ENCODE measurements at places on chromosomes 12 and 14.

DNA sequence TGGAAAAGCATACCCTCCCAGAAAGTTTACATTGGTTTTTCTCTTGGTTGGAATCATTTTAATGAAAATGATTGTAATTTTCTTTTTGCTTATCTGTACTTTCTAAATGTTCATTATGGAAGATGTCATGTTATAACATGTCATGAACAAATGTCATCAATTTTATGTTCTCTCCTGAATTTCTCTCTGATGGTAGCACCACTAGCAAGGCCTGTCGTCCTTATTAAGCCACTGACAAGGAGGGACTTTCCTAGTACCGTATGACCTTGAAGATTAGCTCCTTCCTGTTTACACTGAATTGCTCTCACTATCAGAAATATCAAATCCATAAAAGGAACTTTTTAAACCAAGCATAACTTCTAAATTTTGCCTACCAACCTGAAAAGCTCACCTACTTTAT, 99.0 kb downstream of the ESR2 start:
- ATAC-seq = peak; percentile 67

DNA sequence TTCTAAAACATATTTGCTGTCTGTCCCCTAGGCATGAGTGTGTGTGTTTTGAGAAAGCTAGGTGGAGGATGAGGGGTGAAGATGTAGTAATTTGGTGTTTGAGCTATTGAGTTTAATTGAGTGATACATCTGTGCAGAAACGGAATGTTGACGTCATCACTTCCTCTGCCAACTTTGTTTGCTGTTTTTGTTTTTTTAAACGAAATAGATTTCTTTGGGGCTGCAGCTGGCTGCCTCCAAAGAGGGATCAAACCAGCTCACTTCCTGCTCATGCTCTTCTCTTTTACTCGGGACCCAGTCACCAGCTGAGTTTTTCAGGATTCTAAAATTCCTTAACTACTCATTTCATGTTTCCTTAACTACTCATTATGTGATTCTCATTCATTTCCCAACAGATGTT, 19.5 kb upstream of the CRACR2A start:
- no peak for ATAC-seq

DNA sequence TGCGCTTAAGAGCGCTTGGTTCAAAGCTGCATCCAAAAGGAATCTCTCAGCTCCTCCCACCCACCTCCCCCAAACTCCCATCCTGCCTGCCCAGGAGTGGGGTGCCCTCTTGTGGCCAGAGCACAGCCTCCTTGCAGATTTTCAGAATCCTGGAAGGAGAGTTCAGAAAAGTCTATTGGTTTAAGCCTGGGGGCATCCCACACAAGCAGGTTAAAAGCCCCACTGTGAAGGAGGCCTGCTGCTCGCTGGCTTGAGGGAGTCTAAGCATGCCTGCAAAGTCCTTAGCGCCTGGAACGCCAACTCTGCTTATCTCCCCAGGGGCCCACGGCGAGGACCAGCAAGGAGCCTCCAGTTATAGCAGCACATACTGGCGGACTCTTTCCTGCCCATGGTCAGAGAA, 297.1 kb downstream of the KSR2 start:
- ATAC-seq = no peak

- no peak for ATAC-seq
Observed at GRCh38 chr12:22473212-22473611, 71.1 kb downstream of the C2CD5 start.

DNA sequence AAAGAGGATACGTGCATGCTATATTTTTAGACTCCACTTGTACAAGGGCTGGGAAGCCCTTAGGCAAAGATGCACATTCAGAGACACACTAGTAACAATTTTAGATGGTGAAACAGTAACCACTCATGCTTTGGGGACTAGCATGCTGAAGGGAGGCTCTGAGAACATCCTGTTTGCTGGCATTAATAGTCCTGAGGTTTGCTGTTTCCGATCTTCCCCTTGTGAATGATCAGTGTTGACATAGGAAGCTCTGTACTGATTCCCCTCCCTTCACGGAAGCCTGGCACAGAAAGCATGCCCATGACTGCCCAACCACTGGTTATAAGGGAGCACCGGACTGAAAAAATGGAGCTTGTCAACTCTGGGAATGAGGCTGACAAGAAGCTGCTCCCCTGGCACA, 164.6 kb downstream of the GCH1 start:
- no peak for ATAC-seq

DNA sequence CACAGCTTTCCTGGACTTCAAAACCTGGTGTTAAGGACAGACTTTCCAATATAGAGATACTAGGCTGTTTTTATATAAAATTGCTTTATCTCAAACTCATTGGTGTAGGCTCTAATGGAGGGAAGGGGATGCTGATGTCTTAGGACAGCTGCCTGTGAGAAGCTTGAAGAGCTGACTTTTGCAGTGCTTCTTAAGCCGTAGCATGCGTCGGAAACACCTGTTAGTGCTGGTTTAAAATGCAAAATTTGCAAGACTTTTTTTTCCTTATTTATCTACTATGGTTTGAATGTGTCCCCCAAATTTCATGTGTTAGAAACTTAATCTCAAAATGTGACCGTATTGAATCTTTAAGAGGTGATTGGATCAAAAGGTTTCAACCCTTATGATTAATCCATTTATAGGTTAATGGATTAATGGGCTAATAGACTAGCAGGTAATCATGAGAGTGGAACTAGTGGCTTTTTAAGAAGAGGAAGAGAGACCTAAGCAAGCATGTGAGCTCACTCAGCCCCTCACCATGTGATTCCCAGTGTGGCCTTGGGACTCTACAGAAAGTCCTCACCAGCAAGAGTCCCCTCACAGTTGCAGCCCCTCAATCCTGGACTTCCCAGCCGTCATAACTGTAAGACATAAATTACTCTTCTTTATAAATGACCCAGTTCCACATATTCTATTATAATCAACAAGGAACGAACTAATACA, 60.9 kb upstream of the FUT8 start:
- ATAC-seq = peak; percentile 39

DNA sequence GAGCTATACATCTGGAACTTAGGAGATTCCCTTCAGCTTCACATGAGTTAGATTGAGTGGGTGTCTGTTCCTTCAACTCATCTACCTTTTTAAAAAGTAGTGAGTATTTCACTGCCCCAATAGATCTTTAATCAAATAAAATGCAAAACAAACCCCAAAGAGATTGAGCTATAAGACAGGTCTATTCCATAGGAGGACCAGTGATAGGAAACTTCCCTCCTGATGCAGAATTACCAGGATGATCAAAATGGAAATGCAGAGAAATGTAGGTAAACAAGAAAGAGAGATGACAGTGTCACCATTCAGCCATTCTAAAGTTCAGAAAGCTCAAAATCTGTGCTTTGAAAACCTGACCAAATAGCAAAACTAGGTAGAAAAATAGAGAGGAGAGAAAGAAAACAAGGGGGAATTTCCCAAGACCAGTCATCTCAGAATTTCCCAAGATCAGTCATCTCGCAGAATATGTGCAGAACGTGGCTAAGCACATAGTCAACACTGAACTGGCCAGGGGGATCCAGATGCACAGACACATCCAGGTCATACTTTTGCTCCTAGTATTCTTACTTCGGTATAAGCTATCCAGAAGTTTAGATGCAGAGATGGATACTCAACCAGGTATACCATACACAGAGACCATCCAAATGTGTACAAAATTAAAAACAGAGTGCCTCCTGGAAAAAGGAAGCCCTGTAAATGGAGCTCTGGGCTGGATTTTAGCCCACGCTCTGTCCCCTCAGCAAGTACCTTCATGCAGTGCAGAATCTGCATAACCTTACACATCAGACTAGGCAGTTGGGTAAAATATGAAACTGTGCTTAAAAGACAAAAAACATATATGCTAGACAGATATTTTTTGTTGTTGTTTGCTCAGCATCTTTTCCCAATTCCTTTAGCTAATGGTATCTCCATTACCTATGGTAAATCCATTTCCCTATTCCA, 27.4 kb downstream of the SLC41A2 start:
- peak; percentile 95 for ATAC-seq

DNA sequence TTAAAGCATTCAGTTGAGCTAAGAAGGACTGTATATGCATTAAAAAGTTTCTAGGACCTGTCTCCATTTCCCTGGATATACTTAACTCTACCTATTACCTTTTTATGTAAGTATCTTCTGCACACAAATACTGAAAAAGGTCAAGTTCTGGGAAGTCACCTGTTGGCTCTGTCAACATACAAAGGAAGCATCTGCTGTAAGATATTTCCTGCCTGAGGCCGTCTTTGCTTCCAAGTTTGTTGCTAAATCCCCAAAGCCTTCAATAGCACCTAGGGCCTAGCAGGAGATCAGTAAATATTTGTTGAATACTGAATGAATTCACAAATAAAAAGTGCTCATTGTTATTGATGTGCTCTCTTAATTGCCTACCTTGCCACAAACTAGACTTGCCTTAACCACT, 188.4 kb downstream of the DUSP6 start:
- ATAC-seq = no peak

- ATAC-seq = no peak
Observed at GRCh38 chr14:74577247-74577947, 34.6 kb downstream of the LTBP2 start.

- peak; percentile 21 for ATAC-seq
Observed at GRCh38 chr14:54486685-54487084, 2.1 kb downstream of the GMFB start.

GRCh38 chr14:21723431-21724045, 49.9 kb upstream of the OR4E1 start:
- ATAC-seq = peak; percentile 69

GRCh38 chr12:117193903-117194302, 3.6 kb upstream of the FBXO21 start:
- no peak for ATAC-seq

GRCh38 chr14:102957222-102957621, 34.8 kb downstream of the AMN start:
- no peak for ATAC-seq

DNA sequence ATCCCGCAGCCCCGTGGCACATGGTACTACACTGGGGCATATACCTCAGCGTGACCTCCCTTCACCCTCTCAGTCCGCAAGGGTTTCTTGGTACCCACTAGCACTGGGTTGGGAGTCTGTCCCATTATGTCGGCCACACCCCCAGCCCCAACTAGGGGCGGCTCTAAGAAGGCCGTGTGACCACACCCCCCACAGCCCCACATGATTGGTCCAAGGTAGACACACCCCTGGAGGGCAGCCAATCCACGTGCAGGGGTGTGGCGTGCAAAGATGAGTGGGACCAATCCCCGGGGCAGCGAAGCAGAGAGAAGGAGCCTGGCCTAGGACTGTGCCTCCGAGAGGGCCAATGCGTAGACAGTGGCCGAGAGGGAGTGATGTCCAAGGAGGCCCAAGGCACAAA, 34.6 kb upstream of the BEGAIN start:
- ATAC-seq = no peak

GRCh38 chr12:99983456-99984258, 1.1 kb downstream of the ANKS1B start:
- ATAC-seq = no peak

- no peak for ATAC-seq
Observed at GRCh38 chr14:50600849-50601248, 40.9 kb downstream of the ATL1 start.

- ATAC-seq = no peak
Observed at GRCh38 chr12:122738571-122738970, 7.9 kb upstream of the HCAR1 start.

GRCh38 chr12:87807086-87807485, 222.1 kb downstream of the C12orf50 start:
- ATAC-seq = no peak
